CD4-positive, alpha-beta T cell treated with Interleukin-2 at 100 ng/mL for 4 hours (primary cell): ENCODE measurements at places on chromosomes 1 and 21.

GRCh38 chr1:92701147-92701546, 83.8 kb downstream of the EVI5 start:
- DNase-seq: no peak

DNA sequence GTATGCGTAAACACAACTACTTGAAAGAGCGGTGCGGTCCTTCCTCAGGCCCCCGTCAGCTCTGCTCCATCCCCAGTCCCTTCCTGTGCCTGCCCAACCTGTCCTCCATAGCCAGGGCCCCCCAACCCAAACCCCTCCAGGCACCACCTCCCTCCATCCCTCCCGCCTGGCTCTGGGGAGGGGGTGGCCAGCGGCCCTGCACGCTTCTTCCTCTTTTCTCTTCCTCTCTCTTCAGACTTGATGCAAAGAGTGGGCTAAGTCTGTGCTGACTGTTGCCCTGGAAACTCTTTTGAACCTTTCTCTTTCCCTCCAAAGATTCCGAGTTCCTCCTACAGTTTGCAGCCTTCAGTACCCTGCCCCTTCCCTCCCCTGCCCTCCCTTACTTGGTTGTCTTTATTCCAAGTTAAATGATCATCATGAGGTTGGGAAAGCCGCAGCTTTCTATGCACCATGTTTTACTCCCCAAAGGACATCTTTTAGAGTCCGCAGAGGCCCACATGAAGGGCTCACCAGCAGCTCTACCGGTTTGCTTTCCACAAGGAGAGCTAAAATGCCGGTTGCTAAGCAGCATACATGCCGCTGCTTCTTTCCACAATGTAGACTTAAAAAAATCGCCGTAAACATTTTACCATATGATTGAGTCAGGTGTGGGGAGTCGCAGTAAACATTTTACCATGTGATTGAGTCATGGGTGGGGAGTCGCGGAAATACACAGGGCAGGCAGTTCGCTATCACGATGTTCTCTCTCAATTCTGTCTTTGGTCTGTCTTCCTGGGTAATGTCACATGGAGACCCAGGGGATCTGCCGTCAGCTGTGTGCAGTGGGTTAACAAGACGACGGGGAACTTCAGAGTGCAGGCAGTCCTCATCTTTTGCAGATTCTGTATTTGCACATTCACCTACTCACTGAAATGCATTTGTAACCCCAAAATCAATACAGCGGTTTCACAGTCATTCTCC, 525.3 kb downstream of the KIF26B start:
- no peak for DNase-seq

DNA sequence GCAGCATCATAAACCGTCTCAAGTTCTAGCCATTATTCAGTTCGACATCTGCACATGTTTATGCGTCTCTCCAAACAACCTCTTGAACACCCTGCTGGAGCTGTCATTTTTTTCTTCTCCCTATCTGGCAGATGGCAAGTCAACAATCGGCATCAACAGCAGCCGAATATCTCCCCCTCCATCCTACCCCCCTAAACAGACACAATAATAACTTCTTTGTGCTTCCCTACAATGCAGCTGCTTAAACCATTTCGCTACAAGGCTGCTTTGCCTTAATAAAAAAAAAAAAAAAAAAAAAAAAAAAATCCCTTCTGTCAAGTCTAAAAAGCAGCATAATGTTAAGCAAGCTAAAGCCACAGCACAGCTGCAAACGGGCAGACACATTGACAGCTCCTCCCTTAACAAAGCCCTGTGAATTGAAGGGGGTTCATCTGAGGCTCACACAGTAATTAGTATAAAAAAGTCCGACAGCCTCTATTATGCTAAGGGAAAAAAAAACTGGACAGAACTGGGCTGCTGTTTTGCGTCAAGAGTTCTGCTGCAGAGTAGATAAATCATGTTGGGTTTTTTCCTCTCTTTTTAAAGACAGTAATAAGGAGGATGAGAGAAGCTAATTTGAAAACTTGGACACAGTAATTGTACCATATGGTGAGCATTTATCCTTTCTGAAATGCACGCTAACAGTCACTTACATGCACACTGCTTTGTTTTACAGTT, 136.4 kb downstream of the AKT3 start:
- DNase-seq: no peak

DNA sequence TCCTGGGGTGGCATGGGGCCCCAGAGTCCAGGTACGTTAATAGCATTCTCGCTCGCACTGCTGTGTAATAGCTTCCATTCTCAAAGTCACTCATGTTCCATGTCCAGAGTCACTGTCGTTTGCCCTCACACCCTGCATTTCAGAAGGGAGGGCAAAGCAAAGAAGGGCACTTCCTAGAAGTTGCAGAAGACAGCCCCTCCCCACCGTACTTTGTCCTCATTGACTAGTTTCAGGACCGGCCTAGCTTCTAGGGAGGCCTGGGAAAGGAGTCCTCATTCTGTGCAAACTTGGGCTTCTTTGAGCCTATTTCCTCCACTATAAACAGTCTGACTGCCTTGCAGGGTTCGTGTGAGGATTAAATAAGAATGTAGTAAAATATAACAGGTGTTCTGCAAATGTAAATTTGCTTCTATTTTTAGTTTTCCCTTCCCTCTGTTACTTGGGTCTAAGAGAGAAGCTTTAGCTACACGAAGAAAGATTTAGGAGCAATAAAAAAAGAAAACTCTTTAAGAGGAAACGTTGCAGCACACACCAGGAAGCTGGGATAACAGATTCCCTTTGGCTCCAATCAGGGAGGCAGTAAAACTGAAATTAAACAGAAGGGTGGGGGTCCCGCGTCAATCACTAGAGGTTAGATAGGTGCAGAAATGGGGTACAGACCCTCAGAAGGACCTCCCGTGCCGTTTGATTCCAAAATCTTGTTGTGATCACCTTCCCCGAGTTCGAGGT, 40.1 kb downstream of the ACTL8 start:
- no peak for DNase-seq

- DNase-seq: no peak
Measured at GRCh38 chr1:44950434-44950833, 36.0 kb downstream of the EIF2B3 start.

- no peak for DNase-seq
Measured at GRCh38 chr1:228157729-228158126, 7.9 kb upstream of the IBA57 start.

GRCh38 chr21:42149656-42150473, 69.1 kb upstream of the ABCG1 start:
- DNase-seq: no peak

GRCh38 chr1:59856725-59857338, 42.1 kb downstream of the HOOK1 start:
- no peak for DNase-seq

DNA sequence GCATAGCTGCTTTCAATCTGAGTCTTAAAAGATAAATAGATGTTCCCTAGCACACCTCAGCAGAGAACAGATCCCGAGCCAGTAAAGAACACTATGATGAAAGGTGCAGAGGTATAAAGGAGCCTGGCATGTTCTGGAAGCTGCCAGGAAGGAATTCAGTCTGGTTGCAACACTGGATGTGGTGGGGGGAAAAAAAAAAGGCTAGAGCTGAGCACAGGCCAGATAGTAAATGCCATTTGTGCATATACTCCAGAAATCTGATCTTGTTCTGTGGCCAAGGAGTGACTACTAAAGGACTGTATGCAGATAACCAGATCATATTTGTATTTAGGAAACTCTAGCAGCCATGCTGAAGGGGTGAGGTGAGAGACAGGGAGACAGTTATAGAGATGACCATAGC, 240.3 kb downstream of the VAV3 start:
- no peak for DNase-seq

- no peak for DNase-seq
Measured at GRCh38 chr1:88191917-88192316, 492.2 kb upstream of the PKN2 start.

GRCh38 chr1:67942274-67942673, 108.2 kb downstream of the DIRAS3 start:
- DNase-seq: no peak

DNA sequence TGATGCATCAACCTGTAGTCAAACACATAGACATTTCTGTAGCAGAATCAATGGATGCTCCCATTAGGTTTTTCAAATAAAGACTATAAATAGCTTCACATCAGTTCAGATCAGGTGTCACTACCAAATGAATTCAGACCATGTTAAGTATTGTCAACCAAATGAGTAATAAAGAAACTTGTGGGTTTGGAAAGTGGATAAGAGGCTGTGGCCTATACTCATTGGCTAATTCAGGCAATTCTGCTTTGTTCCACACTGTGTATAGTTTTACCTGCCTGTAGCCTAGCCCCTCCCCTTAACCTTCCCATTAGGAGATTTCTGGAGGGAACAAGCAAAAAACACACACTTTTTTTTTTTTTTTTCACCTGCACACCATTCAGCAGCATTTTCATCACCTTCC, 321.2 kb downstream of the HLX start:
- DNase-seq: no peak

DNA sequence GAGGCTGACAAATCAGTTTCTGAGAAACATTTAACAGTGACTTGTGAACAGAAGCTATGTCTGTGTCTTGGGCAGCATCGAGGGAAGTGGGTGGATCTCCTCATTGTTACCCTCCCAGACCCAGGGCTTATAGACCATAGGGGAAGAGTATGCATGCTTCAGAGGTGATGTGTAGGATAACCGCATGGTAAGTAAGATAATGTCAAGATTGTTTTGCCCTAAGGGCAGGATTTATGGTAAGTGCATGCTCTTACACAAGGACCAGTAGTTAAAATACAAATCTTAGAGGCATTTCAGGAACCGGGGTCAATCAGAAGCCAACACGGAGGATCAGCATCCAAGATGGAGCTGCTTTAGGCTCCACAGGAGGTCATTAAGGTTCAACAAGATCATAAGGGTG, 7.7 kb upstream of the PRMT2 start:
- DNase-seq: no peak

- no peak for DNase-seq
Measured at GRCh38 chr1:61330018-61330417, 247.7 kb downstream of the NFIA start.

DNA sequence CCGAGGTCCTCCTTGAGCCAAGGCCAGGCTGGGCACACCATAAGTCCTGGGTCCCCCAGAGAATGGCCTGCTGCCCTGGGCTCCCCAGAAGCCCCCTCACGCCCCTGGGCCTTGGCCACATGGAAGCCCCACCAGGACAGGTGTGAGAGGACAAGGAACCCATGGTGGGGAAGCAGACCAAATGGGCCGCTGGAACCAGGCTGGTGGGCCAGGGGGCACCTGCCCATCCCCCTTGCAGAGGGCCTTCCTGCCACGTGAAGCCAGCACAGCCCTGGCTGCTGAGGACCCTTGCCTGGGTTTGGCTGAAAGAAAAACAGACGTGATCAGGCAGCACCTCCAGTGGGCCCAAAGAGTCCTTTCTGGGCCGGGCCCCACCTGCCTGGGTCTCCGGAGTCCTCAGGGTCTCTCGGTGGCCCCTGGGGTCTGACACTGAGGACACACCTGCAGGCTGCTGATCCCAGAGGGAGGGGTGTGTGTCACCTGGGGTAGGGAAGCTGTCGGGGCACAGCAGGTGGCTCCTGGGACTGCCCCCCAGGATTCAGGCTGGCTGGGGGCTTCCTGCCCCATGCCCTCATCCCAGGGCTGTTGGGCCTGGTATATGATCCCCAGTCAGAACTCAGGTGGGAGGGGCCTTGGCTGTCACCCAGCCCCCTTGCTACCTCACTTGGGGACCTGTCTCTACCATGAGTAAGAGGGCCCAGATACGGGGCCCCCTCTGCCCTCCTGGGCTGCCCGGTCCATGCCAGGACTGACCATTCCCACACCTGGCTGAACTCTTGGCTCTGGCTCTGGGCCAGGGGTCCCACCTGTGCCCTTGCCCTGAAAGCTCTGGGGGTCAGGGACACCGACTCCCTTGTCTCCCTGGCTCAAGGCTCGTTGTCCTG, 3.3 kb upstream of the SMYD3 start:
- DNase-seq: no peak
